NCI-H1417 (cell line): ENCODE measurements at places on chromosomes 12 and 14.
A peak's percentile ranks its signal among the peaks of the same experiment; 100 is the strongest.

DNA sequence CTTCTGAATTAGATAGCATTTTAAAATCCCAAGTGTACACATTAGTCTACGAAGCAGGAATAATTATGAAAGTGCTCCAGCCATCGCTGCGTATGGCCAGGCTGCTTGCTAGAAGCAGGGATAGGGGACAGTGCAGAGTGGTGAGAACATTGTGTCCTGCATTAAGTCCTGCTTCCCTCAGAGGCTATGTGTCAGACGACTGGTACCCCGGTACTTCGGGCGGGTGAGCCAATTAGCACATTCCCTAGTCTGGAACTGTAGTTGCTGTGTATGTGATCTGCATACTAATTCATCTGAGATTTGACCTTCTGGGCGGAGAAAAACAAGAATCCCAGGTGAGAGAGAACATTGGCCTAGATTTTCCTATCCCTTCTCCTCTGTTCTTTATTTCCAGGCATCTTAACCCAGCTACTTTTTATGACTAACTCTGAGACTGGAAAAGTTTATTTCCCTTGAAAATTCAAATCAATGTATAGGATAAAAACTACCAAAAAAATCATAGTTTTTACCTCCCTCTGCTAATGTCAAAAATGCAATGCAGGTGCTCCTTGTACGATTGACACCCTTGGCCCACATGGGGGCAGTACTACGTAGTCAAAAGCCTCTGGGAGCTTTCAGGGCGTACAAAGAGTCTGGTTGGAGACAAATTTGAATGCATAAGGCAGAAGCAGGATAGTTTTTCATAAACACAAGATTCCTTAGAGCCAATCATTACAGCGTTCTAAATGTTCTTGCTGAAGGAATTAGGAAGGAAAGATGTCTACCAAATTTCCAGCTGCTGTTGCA is 764.3 kb downstream of the NOVA1 start:
- DNase-seq: peak; percentile 84

- no peak for DNase-seq
These were observed 25.4 kb downstream of the HIF1A start for GRCh38 chr14:61720741-61721140.

GRCh38 chr14:75283833-75284563 is 5.4 kb downstream of the FOS start:
- no peak for DNase-seq

DNA sequence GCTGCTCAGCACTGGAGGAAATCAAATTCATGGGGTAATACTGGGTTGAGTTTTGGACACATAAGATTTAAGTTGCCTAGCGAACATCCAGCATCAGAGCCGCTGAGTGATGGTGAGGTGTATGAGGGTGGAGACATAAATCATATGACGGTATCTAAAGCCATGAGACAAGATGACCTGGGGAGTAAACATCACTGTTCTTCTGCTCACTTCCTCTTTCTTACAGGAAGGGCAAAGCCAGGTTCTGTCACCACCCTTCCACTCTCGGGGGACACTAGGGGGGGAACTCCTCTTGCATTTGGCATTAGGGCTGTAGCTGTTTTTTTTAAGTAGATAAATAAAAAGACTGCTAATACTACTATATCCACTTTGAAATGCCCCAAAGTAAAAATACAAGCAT is 24.0 kb downstream of the PRDM4 start:
- no peak for DNase-seq

- no peak for DNase-seq
These were observed 11.8 kb upstream of the CEBPE start for GRCh38 chr14:23130871-23131270.

GRCh38 chr12:121911824-121912585 is 6.4 kb upstream of the CFAP251 start:
- no peak for DNase-seq

- no peak for DNase-seq
These were observed 15.4 kb downstream of the BEGAIN start for GRCh38 chr14:100571837-100572236.

DNA sequence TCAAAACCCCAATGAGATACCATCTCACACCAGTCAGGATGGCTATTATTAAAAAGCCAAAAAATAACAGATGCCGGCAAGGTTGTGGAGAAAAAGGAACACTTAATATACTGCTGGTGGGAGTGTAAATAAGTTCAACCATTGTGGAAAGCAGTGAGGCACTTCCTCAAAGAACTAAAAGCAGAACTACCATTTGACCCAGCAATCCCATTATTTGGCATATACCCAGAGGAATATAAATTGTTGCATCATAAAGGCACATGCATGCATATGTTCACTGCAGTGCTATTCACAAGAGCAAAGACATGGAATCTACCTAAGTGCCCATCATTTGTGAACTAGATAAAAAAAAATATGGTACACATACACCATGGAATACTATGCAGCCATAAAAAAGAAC is 59.9 kb downstream of the MGST1 start:
- DNase-seq: no peak

- DNase-seq: no peak
These were observed 206.1 kb downstream of the PRKD1 start for GRCh38 chr14:29721586-29721985.

GRCh38 chr12:76785407-76785806 is 21.5 kb downstream of the ZDHHC17 start:
- no peak for DNase-seq

- DNase-seq: no peak
These were observed 1098.7 kb downstream of the AACS start for GRCh38 chr12:126163984-126164383.

DNA sequence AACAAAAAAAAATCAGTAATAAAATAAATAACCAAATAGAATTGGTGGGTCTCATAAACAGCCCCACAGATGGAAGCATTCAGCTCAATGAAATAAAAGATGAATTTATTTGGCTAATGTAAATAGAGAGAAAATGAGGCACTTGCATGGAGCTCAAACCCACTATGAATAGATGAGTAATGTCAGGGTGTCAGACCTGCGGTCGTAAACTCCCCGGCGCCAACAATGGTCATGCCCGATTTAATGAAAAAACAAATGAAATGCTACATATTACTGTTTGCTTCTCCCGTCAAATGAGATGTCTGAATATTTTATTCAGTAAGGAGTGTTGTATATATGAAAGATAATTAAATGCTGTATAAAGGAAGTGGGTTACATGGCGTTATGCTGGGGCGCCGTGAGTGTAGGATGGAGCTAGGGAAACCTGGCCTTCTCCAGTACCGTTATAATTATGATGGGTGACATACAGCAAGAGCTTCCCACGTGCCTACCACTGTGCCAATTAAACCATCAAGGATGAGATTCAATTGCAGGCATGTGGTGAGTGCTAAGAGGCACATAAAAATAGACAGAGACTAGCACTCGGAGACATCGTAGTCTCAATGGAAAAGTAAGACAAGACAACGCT is 648.1 kb downstream of the BCL11B start:
- peak; percentile 53 for DNase-seq

- no peak for DNase-seq
These were observed 82.6 kb downstream of the GALNT8 start for GRCh38 chr12:4802841-4803240.

GRCh38 chr12:67811437-67812361 is 163.2 kb downstream of the DYRK2 start:
- no peak for DNase-seq

- no peak for DNase-seq
These were observed 65.3 kb downstream of the FOXN3 start for GRCh38 chr14:89351516-89352404.

DNA sequence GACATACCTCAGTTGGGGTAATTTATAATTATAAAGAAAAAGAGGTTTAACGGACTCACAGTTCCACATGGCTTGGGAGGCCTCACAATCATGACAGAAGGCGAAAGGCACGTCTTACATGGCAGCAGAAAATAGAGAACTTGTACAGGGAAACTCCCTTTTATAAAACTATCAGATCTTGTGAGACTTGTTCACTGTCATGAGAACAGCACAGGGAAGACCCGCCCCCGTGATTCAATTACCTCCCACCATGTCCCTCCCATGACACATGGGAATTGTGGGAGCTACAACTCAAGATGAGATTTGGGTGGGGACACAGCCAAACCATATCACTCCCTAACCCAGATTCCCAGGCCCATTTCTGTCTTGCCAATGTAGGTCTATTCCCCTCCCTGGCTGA is 22.1 kb downstream of the MYO1H start:
- DNase-seq: no peak

- DNase-seq: no peak
These were observed 2.6 kb upstream of the POC1B start for GRCh38 chr12:89528434-89528833.

DNA sequence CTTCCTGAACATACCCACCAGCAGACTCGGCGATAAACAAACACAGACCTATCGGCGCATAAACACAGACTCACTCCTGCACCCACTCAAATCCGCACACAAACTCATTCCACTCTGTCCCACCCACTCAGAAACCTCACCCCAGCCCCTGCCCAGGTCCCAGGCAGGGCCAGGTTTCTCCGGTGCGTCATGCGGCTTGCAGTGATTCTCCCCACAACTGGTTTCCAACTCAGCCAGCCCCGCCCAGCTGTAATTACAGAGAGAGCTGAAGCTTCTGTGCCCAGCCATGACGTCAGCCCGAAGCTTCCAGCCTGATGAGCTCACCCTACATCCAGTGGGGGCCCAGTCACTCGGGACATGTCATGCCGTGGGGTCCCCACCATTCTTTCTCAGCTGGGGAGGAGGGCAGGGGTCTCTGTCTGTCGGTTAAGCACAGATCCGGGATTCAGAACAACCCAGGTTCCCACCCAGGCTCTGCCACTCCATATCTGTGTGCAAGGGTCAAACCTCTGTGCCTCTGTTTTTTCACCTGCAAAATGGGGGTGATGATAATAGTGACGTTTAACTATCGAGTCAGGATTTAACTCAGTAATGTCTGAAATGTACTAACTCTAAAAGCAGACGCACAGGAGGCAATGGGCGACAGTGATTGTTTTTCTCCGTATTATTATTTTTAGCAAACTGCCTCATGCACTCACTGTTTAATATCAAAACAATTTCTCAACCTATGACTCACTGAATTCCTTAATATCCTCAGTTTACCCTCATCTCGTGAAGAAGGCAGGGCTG is 2.3 kb upstream of the HSPB8 start:
- peak; percentile 11 for DNase-seq

- DNase-seq: no peak
These were observed 33.6 kb downstream of the UBR7 start for GRCh38 chr14:93240678-93241000.

DNA sequence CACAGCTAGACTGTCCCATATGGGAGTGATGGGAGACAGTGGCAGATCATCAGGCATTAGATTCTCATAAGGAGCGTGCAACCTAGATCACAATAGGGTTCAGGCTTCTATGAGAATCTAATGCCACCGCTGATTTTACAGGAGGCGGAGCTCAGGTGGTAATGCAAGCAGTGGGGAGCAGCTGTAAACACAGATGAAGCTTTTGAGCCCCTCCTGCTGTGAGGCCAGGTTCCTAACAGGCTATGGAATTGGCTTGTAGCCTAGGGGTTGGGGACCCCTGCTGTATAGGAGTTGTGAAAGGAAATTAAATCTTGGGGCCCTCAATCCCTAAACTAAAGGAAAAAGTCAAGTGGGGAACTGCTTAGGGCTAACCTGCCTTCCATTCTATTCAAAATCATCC is 29.6 kb downstream of the ADIPOR2 start:
- no peak for DNase-seq

DNA sequence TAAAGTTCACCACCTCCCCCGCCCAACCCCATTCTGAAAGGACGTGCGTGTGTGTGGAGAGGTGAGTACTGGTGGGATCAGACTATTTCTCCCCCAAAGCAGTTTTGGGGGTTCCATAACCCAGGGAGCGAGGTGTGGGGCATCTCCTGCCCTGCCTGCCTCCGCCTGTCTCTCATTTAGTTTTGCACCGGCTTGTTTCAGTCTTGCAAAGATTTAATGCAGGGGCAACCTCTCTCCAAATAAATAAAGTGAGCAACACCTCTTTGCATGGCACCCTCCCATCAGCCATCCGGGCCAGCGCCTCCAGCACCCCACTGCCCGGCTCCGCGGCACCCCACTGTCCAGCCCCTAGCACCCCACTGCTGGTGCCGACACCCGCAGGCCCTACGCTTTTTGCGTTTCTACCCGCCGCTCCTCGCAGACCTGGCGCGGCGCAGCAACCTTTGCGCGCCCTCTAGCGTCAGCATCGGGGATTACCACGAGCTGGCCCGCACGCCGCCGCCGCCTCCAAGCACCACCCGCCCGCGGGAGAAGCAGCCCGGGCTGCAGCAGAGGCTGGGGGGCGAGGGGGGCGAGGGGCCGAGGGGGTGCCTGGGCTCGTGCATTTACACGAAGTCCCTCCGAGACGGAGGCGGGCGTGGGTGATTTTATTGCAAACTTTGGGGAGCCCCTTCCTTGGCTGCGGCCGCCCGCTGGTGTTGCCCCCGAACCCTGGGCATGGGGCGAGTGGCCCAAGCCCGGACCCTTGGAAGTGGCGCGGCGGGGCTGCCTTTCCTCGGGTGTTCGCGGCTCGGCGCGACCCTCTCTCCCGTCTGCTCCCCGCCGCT is 55.8 kb upstream of the VRK1 start:
- DNase-seq: peak; percentile 81

DNA sequence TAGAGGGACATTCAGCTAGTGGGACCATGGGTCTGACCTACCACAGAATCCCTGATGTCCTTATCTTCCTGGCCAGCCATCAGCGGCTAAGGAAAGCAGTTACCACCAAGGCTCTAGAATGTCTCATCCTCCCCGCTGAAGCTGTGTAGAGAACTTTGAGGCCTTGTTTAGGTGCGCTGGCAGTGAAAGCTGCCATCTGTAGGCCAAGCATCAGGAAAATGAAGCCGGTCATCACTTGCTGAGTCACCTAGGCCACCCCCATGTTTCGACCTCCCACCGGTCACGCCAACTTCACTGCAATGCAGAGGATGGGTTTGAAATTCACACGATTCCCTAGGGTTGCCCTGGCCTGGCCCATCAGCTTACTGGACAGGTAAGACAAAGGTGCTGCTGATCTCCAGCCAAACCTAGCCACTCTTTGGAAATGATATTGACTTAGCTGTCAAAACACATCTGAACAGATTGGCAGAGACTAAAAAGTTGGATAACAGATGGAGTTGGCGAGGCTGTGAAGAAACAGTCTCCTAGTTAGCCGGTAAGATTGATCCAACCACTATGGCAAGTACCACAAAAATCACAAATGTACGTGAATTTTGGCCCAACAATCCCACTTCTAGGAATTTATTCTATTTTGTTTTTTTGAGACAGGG is 52.0 kb downstream of the NOS1 start:
- DNase-seq: no peak
